Right lobe of liver (tissue), 6 donors: ENCODE measurements at places on chromosomes 13 and 19.

DNA sequence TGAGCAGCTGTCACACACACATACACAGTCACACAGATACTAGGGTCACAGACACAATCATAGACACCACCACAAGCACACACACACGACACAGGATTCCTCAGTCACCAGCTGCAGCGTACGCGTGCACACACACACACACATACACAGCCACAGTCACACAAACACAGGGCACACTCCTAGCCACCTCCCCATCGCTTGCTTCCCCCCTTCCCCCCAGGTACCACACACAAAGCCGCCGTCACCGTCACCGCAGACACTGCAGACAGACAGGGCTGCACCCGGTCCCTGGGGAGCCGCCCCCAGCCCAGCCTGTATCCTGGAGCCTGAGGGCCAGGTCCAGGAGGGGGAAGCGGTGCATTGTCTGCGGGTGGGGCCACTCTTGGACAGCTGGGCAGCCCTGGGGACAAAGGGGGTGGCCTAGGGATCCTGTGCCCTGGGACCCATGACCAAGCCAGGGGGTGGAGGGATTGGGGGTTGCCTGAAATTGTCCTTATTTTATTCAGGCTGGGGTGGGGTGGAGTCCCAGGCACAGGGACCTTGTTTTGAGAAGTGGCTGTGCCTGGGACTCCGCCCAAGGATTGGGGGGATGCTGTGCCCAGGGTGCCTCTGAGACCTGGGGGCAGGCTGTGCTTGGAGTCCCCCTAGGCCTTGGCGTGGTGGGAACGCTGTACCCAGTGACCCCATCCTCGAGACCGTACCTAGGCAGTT lies 957 bp downstream of the NUMBL start:
- no peak for DNase-seq
- H3K27ac ChIP-seq = no peak overlapping the region
- peak overlapping the region; percentile 56 for H3K4me3 ChIP-seq
- H3K36me3 ChIP-seq = no peaks in the 10 kb centered on the region
- H3K27me3 ChIP-seq = no peaks in the 10 kb centered on the region

GRCh38 chr13:77492982-77493381 lies 42.5 kb upstream of the SCEL start:
- H3K36me3 ChIP-seq = no peaks in the 10 kb centered on the region
- no peak for DNase-seq
- H3K27me3 ChIP-seq = no peaks in the 10 kb centered on the region
- H3K27ac ChIP-seq = no peak overlapping the region
- no peak overlapping the region for H3K4me3 ChIP-seq

- no peaks in the 10 kb centered on the region for H3K36me3 ChIP-seq
- no peak for DNase-seq
- H3K27me3 ChIP-seq = no peaks in the 10 kb centered on the region
- H3K27ac ChIP-seq = no peak overlapping the region
Observed at GRCh38 chr13:97226788-97227627, 4.9 kb downstream of the MBNL2 start.

DNA sequence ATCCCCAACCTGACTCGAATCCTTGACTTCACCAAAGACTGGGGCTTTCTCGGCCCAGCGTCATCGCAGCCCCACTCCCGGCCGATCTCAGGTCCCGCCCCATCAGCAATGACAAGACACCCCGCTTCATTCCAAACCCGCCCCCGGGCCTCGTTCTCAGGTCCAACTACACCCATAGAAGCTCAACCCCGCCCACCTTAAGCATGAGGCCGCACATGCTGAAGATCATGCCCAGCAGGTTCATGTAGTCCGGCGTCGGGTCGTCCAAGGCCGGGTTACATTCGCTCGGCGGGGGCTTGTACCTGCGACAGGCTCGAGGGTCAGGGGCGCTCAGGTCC lies 2.3 kb downstream of the WDR83 start:
- H3K4me3 ChIP-seq = peak overlapping the region; percentile 55
- H3K4me1 ChIP-seq = peaks cover 19% of the 10 kb centered on the region
- no peaks in the 10 kb centered on the region for H3K27me3 ChIP-seq
- peak overlapping the region; percentile 93 for H3K27ac ChIP-seq
- peak; percentile 65 for DNase-seq

DNA sequence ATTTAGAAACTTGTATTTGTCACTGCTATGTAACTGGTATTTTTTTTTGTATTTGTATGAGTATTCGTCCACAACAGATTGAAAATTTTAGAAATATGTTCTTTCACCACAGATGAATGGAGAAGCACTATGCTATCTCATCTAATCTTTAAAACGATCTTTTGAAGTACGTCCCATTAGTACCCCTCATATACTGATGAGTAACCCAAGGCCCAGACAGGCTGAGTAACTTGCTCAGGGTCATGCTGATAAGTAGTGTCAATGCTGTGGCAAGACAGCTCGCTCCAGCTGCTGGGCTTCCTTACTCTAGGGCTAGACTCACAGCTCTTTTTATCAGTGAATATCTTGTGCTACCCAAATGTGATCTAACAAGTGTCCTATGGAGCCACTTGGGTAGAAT lies 154.2 kb downstream of the SUCLA2 start:
- no peaks in the 10 kb centered on the region for H3K27me3 ChIP-seq
- H3K36me3 ChIP-seq = no peaks in the 10 kb centered on the region
- H3K4me1 ChIP-seq = no peaks in the 10 kb centered on the region
- H3K4me3 ChIP-seq = no peak overlapping the region
- no peak overlapping the region for H3K27ac ChIP-seq
